Germinal center (tissue), 1 donor: ENCODE measurements at places on chromosomes 5 and 9.

DNA sequence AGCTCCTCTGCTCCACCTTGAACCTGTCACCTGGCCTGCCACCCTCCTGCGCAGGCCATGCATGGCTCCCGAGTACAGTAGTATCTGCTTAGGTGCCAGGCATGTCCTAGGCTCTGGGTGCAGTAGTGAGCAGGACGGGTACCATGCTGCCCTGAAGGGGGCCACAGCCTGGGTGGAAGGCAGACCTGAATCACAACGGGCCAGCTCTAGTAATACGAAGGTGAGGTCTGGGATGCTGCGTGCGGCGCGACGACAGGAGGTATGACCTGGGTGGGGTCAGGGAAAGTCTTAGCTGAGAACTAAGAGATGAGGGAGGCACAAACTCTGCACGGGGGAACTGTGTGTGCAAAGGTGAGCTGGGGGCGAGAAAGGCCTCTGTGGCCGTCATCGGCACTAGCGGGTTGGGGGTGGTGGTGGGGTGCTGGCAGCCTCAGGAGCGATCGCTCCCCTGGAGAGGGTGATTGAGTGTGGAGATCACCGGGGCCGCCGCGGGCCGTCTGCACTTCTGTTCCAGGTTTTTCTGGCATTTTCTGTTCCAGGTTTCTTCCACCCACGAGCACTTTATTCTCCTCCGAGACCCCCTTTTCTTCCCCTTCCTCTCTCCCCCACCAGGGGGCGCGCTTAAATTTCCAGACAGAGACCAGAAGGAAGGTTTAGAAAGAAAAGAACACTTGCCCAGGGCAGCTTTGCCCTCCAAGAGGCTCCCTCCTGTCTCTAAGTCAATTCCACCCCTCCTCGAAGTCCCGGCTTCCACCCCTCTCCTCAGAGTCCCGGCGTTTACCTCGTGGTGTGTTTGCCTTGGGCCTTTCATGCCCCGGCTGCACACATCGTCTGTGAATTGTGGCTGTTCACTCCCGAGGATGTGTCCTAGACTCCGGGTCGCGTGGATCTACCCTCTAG is 15.1 kb downstream of the PDLIM4 start:
- peak; percentile 65 for DNase-seq

- DNase-seq = no peak
These were observed 154.1 kb upstream of the PAPPA start for GRCh38 chr9:115999498-115999897.

DNA sequence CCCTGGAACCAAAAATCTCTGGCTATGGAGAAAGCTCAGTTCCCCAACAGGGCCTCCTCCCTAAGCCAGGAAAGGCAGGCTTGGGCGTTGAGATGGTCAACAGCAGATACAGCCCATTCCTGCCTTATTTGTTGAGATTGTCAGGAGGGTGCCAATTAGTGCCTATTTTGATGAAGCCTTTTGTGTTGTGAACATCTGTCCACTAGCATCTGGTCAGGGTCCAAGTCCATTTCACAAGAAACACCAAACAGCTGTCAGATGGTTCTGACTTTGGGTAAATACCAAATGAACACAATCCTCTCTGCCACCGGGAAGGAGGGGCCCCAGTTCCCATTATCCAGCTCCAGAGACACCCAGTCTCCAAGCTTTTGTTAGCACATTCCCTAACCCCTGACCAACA is 19.9 kb downstream of the SEMA6A start:
- no peak for DNase-seq

DNA sequence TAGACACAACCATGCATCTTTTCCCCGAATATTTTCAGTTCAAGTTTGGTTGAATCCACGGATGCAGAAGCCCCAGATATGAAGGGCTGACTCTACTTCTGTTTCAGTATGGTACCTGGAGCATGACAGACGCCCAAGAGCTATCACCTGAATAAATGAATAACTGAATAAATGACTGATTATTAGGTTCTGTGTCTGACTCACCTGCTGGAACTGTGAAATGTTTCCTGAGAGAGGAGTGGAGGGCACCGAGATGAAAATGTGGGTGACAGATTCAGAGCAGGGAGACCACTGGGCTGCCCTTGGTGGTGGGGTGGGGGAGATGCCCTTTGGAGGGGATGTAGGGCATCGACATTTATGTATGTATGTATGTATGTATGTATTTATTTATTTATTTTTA is 13.2 kb downstream of the FRMPD1 start:
- no peak for DNase-seq
